Endodermal cell (in vitro differentiated cells): ENCODE measurements at places on chromosomes 4 and X. TPM values are rescaled to one million over a fixed set of nuclear protein-coding genes. Genes with fewer than 3 reads are reported as not detected.

Gene RHOXF1
- total RNA-seq: 0.46 TPM in 1 of 3 replicates, not detected in the others

Gene SSX4B
- 0.63 to 1.6 TPM (median 1.00 TPM) in 3 replicates for total RNA-seq

Gene SPANXN4
- total RNA-seq: not detected in 3 replicates

Gene BCAP31
- total RNA-seq: 192 to 205 TPM (median 195 TPM) in 3 replicates

Gene TMEM271
- not detected in 2 replicates for total RNA-seq

Gene ALB
- total RNA-seq: 3.5 to 4.3 TPM (median 3.6 TPM) in 3 replicates

Gene UGT2A1
- not detected in 3 replicates for total RNA-seq

Gene ANXA10
- total RNA-seq: not detected in 3 replicates

Gene SPP1
- total RNA-seq: 0.31 to 1.4 TPM (median 0.76 TPM) in 3 replicates

DNA sequence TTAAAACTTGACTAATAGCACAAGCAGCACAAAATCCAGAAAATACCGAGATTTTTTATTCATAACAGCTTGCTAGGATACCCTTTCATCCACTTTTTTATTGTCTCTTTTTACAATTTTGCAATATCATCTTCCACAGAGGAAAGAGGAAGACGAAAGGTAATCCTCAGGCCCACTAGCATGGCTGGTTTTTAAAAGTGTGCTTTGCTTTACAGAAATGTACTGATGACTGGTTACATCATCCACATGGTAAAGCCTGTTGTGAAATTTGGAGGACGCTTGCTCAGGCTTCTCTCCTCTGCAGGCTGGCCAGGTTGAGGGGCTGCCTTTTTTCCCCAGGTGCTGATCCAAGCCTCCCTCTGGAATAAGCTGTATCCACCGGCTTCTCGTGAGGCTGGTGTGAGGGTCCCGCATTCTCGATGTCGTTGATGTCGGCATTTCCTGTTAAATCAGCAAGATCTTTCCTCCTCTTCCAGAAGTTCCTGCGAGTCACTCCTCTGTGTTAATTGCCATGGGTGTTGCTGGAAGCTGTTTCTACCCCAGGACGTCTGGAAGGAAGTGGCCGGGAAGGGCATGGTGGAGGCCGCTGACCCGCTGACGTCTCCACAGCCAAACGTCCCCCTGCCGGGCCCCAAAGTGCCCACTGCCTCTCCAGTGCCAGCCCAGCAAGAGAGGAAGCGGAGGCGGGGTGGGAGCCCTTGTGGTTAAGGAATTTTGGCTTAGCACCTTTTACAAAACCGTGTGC lies 5.8 kb upstream of the DGKQ start:
- no peaks in the 10 kb centered on the region for H3K27me3 ChIP-seq
- H3K27ac ChIP-seq: no peak overlapping the region
- H3K4me1 ChIP-seq: no peaks in the 10 kb centered on the region
- H3K4me3 ChIP-seq: no peak overlapping the region

- no peaks in the 10 kb centered on the region for H3K36me3 ChIP-seq
- no peak overlapping the region for H3K4me3 ChIP-seq
- no peaks in the 10 kb centered on the region for H3K4me1 ChIP-seq
- H3K27me3 ChIP-seq: no peaks in the 10 kb centered on the region
Measured at GRCh38 chrX:19686876-19687275, 171.6 kb upstream of the MAP3K15 start.

- DNase-seq: no peak
- no peaks in the 10 kb centered on the region for H3K36me3 ChIP-seq
- no peaks in the 10 kb centered on the region for H3K27me3 ChIP-seq
- no peak overlapping the region for H3K4me3 ChIP-seq
Measured at GRCh38 chr4:88448889-88449288, 8.0 kb upstream of the HERC5 start.

GRCh38 chr4:23476515-23477090 lies 413.2 kb downstream of the PPARGC1A start:
- peak; percentile 50 for DNase-seq
- H3K4me1 ChIP-seq: no peaks in the 10 kb centered on the region
- no peak overlapping the region for H3K27ac ChIP-seq
- no peaks in the 10 kb centered on the region for H3K27me3 ChIP-seq

DNA sequence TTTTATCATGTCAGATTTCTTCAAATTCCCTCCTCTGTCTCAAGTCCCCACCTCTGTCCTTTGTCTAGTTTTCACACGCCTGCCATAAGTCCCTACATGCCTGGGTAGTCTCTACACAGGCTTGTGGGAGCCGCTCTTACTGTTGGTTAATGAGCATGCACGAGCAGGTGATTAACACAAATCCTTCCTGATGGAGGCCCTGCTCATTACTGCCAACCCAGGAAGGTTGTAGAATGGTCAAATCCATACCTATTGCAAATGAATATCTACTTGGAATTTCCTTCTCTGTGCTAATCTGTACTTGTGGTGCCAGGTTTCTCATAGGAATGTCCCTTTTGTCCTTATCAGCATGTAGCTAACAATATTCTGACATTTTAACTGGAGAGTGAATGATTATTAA lies 208.4 kb upstream of the HDX start:
- no peaks in the 10 kb centered on the region for H3K27me3 ChIP-seq
- no peaks in the 10 kb centered on the region for H3K36me3 ChIP-seq
- no peak overlapping the region for H3K27ac ChIP-seq
- no peaks in the 10 kb centered on the region for H3K4me1 ChIP-seq
- H3K4me3 ChIP-seq: no peak overlapping the region
- DNase-seq: no peak

DNA sequence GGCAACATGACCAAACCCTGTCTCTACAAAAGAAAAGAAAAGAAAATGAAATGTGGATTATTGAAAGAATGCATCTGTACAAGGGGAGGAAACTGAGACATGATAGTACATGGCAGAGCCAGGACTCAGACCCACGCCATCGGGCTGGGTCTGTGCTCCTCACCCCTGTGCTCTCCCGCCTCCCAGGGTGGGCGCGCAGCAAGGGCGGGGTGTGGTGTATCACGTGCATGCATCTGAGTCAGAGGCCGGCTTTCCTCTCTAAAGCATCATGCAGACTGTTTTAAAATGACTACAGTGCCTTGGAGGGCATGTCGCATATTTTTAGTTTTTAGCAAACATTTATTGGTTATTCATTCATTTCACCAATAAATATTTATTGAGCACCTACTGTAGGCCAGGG lies 47.8 kb downstream of the HTT-AS start:
- H3K4me1 ChIP-seq: no peaks in the 10 kb centered on the region
- H3K27me3 ChIP-seq: no peaks in the 10 kb centered on the region
- DNase-seq: no peak
- no peaks in the 10 kb centered on the region for H3K36me3 ChIP-seq

DNA sequence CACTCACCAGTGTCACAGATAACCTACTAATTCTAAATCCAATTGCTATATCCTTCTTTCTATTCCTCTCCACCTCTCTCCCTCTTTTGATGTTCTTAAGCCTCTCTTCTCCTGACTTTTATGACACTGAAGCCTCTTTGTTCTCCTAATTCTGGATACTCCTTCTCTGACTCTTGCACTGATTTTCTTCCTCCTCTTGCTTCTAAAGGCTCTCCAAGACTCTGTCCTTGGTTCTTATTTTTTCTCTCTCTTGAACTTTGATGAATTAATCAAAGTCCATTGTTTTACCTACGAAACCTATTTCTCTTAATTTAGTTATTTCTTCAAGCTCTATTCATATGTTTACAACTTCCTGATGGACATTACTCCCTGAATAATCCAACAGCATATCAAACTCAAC lies 95.7 kb upstream of the TSPAN7 start:
- no peaks in the 10 kb centered on the region for H3K4me1 ChIP-seq
- H3K27ac ChIP-seq: no peak overlapping the region
- H3K4me3 ChIP-seq: no peak overlapping the region
- H3K36me3 ChIP-seq: no peaks in the 10 kb centered on the region

- H3K4me3 ChIP-seq: no peak overlapping the region
- peak; percentile 38 for DNase-seq
- no peak overlapping the region for H3K27ac ChIP-seq
- H3K27me3 ChIP-seq: no peaks in the 10 kb centered on the region
Measured at GRCh38 chr4:57544811-57545654, 434.8 kb upstream of the IGFBP7 start.

GRCh38 chrX:133638285-133638684 lies 223.0 kb upstream of the GPC4 start:
- H3K27me3 ChIP-seq: no peaks in the 10 kb centered on the region
- no peaks in the 10 kb centered on the region for H3K36me3 ChIP-seq
- DNase-seq: no peak
- no peak overlapping the region for H3K4me3 ChIP-seq

GRCh38 chrX:48695925-48696300 lies 621 bp upstream of the SUV39H1 start:
- peak overlapping the region; percentile 86 for H3K4me3 ChIP-seq
- peak overlapping the region; percentile 85 for H3K27ac ChIP-seq
- peaks cover 14% of the 10 kb centered on the region for H3K36me3 ChIP-seq
- H3K4me1 ChIP-seq: no peaks in the 10 kb centered on the region
- no peak for DNase-seq
- H3K27me3 ChIP-seq: no peaks in the 10 kb centered on the region

- DNase-seq: peak; percentile 49
- H3K4me3 ChIP-seq: no peak overlapping the region
- no peaks in the 10 kb centered on the region for H3K36me3 ChIP-seq
- no peaks in the 10 kb centered on the region for H3K27me3 ChIP-seq
- peaks cover 9% of the 10 kb centered on the region for H3K4me1 ChIP-seq
Measured at GRCh38 chr4:54192811-54193210, 36.3 kb upstream of the PDGFRA start.

DNA sequence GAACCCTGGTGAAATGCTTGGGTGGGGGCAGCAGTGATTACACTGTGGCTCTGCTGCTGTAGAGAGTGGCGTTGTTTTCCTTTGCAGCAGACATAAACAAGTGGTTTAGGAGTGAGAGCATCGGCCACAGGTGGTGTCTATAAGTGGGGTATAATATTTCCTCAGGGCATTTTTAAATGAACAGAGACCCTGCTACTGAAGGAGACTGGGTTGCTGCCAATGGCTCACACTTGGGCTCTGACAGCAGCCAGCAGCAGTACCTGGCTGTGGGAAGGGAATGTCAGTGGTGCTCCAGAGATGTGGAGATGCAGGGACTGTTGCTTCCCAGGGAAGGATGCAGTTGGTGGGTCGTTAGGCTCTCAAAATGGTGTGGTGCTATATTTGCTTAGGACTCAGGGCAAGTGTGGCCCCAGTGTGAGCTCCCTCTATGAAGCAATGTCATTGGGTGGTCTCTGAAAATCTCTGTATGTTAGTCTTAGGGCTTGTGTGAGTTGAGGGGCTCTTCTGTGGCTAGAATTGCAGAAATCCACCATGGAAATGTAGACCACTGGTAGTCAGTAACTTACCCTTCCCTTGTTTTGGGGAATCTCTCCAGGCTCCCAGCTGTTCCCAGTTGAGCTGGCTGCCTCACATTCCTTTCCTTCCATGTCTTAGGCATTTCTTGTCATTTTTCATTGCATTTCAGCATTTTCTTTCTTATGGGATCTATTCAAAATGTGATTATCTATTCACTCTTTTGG lies 1023.0 kb upstream of the GRID2 start:
- no peak overlapping the region for H3K27ac ChIP-seq
- no peaks in the 10 kb centered on the region for H3K27me3 ChIP-seq
- H3K4me3 ChIP-seq: no peak overlapping the region

GRCh38 chrX:88655460-88655859 lies 91.6 kb upstream of the CPXCR1 start:
- no peaks in the 10 kb centered on the region for H3K4me1 ChIP-seq
- no peak overlapping the region for H3K27ac ChIP-seq
- H3K4me3 ChIP-seq: no peak overlapping the region
- no peaks in the 10 kb centered on the region for H3K27me3 ChIP-seq
- no peaks in the 10 kb centered on the region for H3K36me3 ChIP-seq

- H3K4me3 ChIP-seq: no peak overlapping the region
- H3K36me3 ChIP-seq: no peaks in the 10 kb centered on the region
- peaks cover 16% of the 10 kb centered on the region for H3K4me1 ChIP-seq
- H3K27me3 ChIP-seq: no peaks in the 10 kb centered on the region
Measured at GRCh38 chr4:15150631-15151030, 148.3 kb downstream of the CPEB2 start.

GRCh38 chr4:172495769-172496168 lies 672.8 kb upstream of the GALNT7 start:
- no peak for DNase-seq
- H3K27me3 ChIP-seq: no peaks in the 10 kb centered on the region
- H3K36me3 ChIP-seq: no peaks in the 10 kb centered on the region
- no peak overlapping the region for H3K4me3 ChIP-seq
- H3K4me1 ChIP-seq: no peaks in the 10 kb centered on the region
- H3K27ac ChIP-seq: no peak overlapping the region

DNA sequence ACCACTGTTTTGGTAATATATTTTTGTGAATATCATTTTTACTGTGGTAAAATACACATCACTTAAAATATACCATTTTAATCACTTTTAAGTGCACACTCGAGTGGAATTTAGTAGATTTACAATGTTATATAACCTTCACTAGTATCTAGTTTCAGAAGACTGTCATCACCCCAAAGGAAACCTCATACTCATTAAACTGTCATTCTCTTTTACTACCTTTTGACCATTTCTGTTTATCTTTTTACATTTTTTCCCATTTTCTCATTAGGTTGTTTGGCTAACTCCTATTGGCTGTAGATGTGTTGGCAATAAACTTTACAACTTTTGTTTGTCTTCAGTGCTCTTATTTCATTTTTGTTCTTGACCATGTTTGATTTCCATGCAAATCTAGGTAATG lies 1168.3 kb upstream of the PCDH7 start:
- no peak overlapping the region for H3K27ac ChIP-seq
- H3K4me1 ChIP-seq: no peaks in the 10 kb centered on the region
- no peak for DNase-seq
- no peaks in the 10 kb centered on the region for H3K36me3 ChIP-seq

DNA sequence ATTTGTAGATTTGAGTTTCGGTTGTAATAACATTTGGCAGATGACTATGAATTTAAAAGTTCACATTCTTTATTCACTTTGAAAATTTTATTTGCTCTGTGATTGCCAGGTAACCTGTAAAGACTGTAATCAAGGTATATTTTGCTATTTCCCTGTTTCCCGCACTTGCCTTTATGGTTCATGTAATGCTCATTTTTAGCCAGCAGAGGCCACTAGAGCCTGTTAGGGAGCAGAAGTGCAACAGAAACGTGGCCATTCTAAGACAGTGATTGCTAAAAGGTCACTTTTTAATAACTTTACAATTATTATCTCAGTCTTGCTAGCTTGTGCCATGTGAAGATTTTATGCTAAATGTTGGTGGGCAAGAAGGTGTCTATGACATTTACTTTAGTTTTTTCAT lies 12.4 kb downstream of the YIPF6 start:
- peak; percentile 69 for DNase-seq

- H3K4me3 ChIP-seq: no peak overlapping the region
- no peak for DNase-seq
- no peaks in the 10 kb centered on the region for H3K27me3 ChIP-seq
- H3K27ac ChIP-seq: peak overlapping the region; percentile 8
- H3K4me1 ChIP-seq: peaks cover 8% of the 10 kb centered on the region
- H3K36me3 ChIP-seq: no peaks in the 10 kb centered on the region
Measured at GRCh38 chr4:137545461-137545861, 13.2 kb upstream of the PCDH18 start.

GRCh38 chr4:38577462-38577861 lies 86.5 kb upstream of the KLF3 start:
- H3K4me1 ChIP-seq: no peaks in the 10 kb centered on the region
- H3K4me3 ChIP-seq: no peak overlapping the region
- no peak for DNase-seq
- no peak overlapping the region for H3K27ac ChIP-seq

- H3K4me3 ChIP-seq: no peak overlapping the region
- DNase-seq: no peak
- no peaks in the 10 kb centered on the region for H3K36me3 ChIP-seq
- no peaks in the 10 kb centered on the region for H3K27me3 ChIP-seq
Measured at GRCh38 chrX:14501327-14501726, 28.0 kb upstream of the GLRA2 start.

- H3K36me3 ChIP-seq: peaks cover 6% of the 10 kb centered on the region
- H3K27ac ChIP-seq: no peak overlapping the region
- no peaks in the 10 kb centered on the region for H3K4me1 ChIP-seq
- no peak overlapping the region for H3K4me3 ChIP-seq
- no peaks in the 10 kb centered on the region for H3K27me3 ChIP-seq
Measured at GRCh38 chrX:3638280-3638873, 75.1 kb downstream of the PRKX start.
